SJSA1 (cell line): ENCODE measurements at places on chromosomes 12 and 14. TPM values are rescaled to one million over a fixed set of nuclear protein-coding genes. Genes with fewer than 3 reads are reported as not detected.

The GLS2 gene
- total RNA-seq = not detected in 2 replicates

The KRT6C gene
- total RNA-seq = not detected in 2 replicates

DNA sequence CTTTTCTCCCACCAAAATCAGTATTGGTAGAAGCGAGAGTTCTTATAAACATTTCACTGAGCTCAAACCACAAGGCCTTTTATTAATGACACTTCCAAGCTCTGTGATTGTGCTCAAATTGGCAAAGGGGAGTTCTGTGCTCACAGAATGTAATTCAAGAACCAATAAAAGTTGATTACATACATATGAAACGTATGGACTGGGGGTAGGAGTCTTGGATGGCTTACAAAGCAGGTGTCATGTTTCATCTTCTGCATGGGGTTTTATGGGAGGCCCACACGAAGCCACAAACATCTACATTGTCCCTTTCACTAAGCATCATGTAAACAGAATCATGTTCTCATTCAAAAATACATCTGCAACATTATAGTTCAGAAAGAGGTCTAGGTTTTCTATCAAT, 828.3 kb downstream of the VRK1 start:
- DNase-seq = no peak

DNA sequence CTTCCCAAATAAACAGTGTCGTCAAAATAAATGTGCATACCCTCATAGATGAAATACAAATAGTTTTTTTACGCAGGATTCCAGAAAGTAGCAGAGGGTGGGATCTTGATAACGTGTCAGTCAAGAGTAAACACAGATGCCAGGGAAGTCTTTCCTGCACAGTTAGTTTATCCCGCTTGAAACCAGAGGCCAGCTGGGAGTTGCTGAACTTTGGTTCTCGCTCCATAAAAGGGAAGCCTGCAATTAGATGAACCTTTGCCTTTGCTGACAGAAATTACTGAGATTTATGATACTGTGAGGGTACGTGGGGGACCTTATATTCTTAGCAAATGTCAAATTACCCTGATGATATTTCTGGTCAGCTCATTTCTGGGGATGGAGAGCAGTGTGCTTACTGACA, 18.9 kb downstream of the FAR2 start:
- DNase-seq = no peak

- DNase-seq = no peak
These were observed 32.4 kb downstream of the CLMN start for GRCh38 chr14:95287176-95287754.
